Stimulated activated CD4-positive, alpha-beta T cell treated with anti-CD3 and anti-CD28 coated beads, Interleukin-4, amount 100 ng/mL, for 48 hours (primary cell): ENCODE measurements at places on chromosomes 6 and 20.
A peak's percentile ranks its signal among the peaks of the same experiment; 100 is the strongest.

GRCh38 chr20:677957-678356, 2.4 kb upstream of the SCRT2 start:
- DNase-seq = no peak

- DNase-seq = no peak
Observed at GRCh38 chr20:10863337-10864060, 189.7 kb upstream of the JAG1 start.

DNA sequence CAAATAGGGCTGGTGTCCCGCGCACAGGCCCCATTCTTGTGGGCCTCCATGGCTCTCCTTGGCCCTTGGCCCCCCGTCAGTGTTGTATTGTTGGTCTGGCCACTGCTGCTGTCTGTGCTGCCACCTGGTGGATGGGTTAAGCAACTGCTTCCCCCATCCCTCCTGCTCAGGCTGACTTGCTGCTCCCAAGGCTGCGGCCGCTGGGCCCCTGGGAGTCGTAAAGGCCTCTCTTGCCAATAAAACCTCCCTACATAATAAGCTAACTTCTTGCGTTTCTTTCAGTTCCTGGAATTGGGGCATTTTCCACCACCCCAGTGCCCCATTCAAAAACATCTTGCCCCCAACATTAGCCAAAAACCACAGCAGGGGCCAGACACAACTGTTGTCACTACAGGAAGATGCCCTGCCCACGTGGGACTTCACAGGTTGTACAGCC, 27.1 kb downstream of the CD83 start:
- peak; percentile 68 for DNase-seq

GRCh38 chr6:38215225-38215624, 395.7 kb downstream of the ZFAND3 start:
- DNase-seq = no peak

DNA sequence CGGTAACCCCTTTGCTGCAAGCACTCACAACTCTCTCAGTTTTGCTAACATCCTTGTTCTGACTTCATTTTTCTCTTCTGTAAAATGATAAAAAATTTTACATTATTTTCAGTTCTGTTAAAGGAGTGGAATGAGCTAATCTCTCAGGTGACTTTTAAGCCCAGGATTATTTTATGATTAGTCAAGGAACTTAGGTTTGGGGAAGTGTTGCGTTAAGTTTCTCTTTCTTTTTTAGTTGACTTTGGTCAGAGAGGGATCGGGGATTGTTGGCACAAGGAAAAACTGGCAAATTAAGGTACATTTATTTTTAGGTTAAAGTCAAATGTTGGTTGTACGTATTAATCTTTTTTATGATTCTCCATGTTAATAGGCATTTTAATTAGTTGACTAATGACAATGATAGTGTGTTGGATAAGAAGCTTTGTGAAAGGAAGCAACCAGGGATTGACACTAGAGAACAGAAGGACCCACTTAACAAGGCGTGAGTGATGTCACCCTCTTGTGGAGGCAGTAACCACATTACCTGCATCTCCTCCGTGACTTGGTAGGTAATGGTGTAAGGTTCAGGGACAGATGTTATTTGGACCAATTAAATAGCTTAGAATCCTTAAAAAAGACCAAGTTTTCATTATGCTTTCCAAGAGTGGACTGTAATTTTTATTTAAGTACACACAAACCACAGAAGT, 31.6 kb downstream of the CD83 start:
- DNase-seq = no peak

- DNase-seq = peak; percentile 4
Observed at GRCh38 chr6:128327890-128328289, 192.5 kb downstream of the PTPRK start.

- DNase-seq = no peak
Observed at GRCh38 chr6:150490586-150490985, 109.1 kb upstream of the PLEKHG1 start.

DNA sequence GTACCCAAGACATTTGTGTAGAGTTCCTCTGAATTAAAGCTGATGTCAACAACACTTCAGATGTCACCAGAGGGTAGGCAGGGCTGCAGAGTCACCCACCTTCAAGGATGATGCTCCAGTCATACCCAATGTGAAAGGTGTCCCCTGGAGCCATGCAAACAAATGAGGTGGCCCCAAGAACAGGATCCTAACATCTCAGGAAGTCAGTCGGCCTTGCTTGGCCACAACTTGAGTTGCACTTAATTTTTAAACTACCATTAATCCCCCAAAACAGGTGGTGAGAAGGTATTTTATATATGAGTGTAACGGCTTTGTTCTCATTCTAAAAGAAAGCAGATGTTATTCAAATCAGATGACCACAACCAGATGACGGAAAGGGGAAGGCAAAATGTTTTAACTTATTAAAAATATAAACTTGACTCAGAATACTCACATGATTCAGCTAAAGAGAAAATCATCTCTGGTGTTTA, 21.1 kb upstream of the SERPINB1 start:
- DNase-seq = no peak

DNA sequence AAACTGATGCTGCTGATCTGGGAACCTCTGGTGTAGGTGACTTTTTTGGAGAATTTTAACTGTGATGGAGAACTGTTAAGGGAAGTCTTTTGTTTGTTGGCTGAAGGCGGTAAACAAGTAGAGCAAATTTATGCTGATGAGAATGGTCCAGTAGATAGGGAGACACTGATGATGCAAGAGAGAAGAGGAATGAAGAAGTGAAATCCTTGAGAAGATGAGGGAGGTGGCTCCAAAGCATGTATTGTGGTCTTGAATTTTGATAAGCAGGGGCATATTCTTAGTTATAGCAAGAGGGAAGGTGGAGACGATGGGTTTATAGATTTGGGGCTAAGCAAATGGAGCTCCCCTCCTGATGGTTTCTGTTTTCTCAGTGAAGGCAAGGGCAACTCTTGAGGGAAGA, 22.0 kb downstream of the MAPK14 start:
- no peak for DNase-seq
